Stimulated activated CD8-positive, alpha-beta memory T cell treated with anti-CD3 and anti-CD28 coated beads, Interleukin-4, amount 100 ng/mL, for 4 hours (primary cell): ENCODE measurements at places on chromosomes 7 and 10.

DNA sequence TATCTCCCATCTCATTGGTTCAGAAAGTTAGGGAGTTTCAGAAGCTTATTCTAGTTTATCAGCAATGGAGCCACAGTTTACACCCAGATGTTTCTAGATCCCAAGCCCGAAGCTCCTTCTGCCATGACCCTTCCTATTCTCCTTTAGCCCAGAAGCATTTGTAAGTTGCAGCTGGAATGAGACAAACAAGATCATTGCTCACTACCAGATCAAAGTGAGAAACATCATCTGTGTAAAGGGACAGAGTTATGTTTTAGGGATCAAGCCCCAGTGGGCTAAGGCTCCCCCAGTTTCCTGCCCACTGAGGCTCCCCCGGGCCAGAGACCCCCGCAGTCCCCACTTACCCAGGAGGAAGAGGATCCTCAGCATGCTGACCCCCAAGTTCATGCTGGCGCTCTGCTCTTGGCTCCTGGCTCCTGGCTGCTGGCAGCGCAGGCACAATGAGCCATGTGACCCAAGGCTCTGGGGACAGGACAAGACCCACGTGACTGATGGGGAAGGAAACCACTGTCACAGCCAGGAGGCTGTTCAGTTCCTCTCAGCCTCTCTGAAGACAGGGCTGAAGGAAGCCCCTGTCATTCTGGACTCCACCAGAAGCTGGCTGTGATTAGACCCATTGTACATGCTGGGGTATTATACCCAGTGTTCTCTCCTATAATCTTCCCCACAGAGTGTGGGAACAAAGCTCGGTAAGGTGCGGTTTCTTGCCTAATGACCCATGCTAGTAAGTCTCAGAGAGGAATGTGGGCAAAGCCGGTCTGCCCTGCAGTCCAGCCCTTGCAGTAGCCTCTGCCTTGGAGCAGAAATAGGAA is at the start of gene TMEM273:
Gene TMEM273 (minus strand): TSS at position 442 of the 812 bp plus-strand sequence. CDS start 55 bp downstream, at position 387.
- no peak for DNase-seq

DNA sequence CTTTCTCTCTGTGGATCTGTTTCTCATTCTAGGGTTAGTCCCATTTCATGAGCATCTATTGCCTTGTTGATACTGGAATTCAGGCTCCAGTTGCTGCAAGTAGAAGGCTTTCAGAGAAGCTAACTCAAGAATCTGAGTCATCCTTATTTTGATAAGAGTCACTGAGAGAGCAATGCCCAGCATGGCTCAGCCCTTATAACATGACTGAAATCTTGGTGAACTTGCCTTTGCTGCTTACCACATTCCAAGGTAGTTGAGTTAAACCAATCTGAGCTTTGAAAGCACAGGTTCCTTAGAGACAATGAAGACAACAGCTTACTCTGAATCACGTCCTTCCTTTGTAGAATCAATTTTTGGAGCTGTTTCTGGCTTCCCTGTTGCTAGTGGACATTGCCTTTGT is 53.6 kb upstream of the CHCHD3 start:
- DNase-seq = no peak

DNA sequence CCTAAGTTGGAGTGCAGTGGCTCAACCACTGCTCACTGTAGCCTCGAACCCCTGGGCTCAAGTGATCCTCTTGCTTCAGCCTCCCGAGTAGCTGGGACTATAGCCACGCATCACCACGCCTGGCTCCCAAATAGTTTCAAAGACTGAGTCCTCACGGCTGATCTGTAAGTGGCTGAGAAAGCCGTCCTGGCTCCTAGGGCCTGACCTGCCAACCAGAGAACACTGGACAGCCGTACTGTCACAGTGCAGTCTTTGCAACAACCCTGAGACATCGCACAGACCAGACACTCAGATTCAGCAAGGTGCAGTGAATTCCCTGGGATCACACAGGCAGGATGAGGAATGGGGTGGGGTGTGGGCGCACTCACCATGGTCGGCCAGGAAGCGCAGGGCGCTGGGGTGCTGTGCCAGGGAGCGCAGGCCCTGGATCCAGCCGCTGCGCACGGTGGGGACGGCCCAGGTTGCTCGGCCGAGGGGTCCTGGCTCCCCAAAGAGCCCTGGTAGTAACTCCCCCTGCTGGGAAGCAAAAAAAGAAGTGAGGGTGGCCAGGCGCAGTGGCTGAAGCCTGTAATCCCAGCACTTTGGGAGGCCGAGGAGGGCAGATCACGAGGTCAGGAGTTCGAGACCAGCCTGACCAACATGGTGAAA is 10.7 kb downstream of the BRAT1 start:
- DNase-seq = no peak

GRCh38 chr7:92158660-92159575 is 20.0 kb downstream of the LRRD1 start:
- no peak for DNase-seq

DNA sequence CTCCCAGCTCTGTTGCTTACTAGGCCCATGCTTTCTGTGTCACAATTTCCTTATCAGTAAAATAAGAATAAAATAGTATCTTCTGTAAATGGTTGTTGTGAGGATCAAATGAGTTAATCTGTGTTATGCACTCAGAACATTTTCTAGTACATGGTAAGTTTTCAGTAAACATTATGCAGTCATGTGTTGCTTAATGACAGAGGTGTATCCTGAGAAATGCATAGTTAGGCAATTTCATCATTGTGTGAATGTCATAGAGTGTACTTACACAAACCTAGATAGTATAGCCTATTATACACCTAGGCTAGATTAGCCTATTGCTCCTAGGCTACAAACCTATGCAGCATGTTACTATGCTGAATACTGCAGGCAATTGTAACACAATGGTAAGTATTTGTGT is 4.4 kb downstream of the PTTG1IP2 start:
- DNase-seq = no peak

DNA sequence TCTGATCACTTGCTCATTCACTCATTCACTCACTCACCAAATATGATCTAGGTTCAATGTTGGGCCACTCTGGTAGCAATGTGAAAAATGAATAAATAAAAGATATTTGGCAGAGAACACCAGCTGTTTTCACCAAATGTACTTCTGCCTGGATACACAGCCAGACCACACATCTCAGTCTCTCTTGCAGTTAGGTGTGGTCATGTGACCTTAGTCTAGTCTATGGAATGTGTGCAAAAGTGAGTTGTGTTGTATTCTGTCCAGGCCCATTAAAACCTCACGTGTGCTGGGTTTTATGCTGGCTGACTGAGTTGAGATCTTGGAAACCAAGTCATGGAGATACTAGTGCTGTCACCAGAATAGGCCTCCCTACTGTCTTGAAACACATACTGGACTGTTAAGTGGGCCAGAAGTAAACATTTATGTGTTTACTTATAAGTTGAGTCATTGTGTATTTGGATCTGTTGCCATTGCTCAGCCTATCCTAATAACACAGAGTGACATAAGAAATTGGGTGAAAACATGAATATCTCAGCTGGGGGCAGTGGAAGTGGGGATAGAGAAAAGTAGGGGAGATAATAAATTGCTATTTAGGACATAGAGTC is 145.5 kb downstream of the PTEN start:
- no peak for DNase-seq

GRCh38 chr7:138238734-138239659 is 162.7 kb downstream of the AKR1D1 start:
- no peak for DNase-seq

DNA sequence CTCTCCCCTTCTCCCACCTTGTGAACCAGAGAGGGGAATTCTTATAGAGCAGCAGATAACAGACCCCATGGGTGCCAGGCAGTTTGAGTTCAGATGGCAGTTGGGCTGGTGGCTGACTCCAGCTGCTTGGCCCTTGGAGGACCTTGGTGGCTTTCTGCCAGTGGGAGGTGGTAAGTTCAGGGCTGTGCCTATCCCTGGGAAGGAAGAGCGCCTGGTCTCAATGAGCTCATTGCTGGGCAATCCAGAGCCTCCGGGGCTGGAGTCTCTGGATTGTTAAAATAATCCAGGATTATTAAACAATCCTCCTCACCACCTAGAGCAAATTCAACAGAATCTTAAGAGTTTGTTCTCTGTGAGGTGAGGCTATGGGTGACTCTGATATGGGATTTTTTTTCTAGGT is 105.2 kb downstream of the FANK1 start:
- DNase-seq = no peak

- no peak for DNase-seq
Measured at GRCh38 chr10:36721871-36722270, 403.5 kb upstream of the ANKRD30A start.

DNA sequence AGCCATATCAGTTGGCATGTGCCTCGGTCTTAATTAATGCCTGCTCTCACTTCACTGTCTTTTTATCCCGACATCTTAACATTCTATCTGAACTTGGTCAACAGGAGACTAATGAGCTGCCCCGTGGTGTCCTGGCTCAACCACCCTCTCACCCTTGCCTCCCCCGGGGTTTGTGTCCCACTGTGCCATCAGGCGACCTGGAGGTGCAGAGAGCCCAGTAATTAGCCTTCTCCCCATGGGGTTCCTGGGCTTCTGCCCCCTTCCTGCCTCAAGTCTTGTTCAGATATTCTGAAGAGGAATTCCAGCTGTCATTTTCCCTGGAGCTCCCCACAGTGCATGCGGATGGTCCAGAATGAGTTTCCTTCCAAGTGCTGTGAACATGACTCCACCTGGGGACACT is 10.1 kb upstream of the JAKMIP3 start:
- no peak for DNase-seq

DNA sequence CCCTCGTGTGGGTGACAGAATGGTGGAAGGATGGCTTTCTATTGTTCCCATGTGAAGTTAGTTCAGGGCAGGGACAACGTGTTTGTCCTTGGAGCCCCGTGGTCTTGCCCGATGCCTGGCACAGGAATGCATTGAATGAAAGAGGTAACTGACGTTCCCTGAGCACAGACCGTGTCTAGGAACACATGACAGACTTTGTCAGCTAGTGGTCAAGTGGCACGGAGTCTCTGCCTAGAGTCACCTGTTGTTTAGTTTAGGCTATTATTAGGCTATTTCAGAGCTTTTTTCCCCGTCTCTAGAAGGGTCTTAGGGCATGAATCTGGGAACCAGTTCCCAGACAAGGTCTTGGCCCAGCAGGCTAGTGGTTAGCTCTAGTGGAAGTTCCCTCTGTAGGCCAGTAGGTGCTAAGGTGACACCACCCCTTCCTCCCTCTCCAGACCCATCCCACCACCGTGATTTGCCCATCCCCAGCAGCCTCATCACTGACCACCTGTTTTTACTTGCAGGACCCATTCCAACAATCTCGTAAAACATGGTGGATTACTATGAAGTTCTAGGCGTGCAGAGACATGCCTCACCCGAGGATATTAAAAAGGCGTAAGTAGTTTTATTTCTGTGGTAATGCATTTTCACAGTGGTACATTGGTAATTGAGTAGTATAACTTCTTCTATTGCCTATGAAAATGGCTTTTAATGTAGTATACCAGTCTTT is 21.4 kb downstream of the DNAJB6 start:
- no peak for DNase-seq

DNA sequence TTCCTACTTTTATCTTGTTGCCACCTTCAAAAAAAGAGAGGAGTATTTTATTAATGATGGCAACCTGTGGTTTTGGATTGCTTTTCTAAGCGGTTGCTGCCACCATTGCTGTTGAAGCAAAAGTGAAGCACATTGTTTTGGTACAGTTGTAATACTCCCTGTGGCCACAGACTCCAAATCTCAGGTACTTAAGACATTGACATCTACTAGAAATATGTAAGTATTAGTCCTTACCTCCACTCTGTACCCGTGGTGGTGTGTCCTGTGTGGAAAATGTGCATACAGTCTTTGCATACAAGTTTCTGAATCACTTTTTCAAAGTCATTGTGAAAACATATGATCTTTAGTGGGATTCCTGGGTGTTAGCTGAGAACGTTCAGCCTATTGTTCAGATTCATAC is 85.7 kb downstream of the ANLN start:
- no peak for DNase-seq

GRCh38 chr10:131737543-131738395 is 163.0 kb upstream of the PPP2R2D start:
- DNase-seq = no peak

DNA sequence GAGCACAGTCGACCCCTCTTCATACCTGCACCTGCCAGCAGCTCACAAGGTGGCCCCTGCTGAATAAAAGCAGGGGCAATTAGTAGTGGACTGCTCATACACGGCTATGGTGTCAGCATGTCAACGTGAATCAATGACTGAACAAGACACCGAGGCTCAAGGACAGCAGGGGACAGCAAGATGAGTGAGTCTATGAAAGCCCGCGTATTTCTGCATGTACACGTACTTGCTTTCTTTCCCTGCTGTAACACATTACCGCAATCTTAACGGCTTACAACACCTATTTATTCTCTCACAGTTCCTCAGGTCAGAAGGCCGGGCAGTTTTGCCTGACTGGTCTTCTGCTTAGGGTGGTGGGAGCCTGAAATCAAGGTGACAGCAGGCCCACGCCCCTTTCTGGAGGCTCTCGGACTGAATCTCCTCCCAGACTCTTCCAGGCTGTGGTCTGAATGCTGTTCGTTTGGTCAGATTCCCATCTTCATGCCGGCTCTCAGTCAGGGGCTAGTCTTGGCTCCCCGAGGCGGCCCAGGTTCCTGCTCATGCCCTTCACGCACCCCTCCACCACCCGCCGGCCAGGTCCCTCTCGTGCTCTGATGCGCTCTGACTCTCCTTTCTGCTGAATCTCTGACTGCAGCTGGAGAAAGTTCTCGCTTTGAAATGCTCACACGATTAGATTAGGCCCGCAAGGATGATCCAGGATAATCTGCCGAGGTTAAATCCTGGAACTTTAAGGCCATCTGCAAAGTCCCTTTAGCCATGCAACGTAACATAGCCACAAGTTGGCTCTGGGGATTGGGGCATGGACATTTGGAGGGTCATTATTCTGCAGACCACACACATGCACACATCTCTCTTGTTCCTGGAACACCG is 7.8 kb upstream of the PPP2R2D start:
- no peak for DNase-seq

- no peak for DNase-seq
Measured at GRCh38 chr10:124025660-124026588, 67.5 kb downstream of the CHST15 start.

GRCh38 chr7:56030340-56030739 is 20.9 kb downstream of the PSPH start:
- no peak for DNase-seq

GRCh38 chr7:38936641-38937040 is 27.6 kb upstream of the VPS41 start:
- DNase-seq = no peak

- no peak for DNase-seq
Measured at GRCh38 chr10:95785942-95786669, 30.1 kb downstream of the ENTPD1 start.

- DNase-seq = no peak
Measured at GRCh38 chr10:80196950-80197315, 8.4 kb downstream of the ANXA11 start.

DNA sequence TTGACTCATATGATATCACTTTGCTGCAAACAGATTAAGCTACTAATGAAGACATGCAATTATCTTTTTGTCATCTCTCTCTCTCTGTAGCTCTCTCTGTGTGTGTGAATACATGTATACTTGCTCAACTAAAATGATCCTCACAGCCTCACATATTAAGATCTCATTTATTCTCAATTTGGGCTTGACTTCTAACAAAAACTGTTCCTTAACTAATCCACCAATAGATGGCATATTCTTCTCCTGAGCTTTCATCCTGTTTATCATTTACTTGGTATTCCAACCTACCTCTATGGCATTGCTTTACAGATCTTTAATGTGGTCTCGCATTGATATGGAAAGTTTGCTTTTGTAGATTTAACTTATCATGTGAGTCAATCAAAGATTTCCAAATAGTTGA is 540.4 kb downstream of the CNTNAP2 start:
- no peak for DNase-seq
